Ascending aorta (tissue), 2 donors: ENCODE measurements at places on chromosomes 5 and 9. TPM values are rescaled to one million over a fixed set of nuclear protein-coding genes. Genes with fewer than 3 reads are reported as not detected.

DNA sequence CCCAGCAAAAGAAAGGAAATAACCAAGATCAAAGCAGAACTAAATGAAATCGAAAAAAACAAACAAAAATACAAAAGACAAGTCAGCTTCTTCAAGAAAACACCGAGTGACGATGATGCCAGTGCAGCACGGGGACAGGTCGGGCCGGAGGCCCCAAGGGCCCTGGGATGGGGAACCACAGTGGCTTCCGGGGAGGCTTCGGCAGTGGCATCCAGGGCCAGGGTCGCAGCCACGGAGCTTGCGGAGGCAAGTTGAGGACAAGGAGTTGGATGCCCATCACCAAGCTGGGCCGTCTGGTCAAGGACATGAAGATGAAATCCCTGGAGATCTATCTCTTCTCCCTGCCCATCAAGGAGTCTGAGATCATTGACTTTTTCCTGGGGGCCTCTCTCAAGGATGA, 53.2 kb upstream of the WDR41 start:
- H3K36me3 ChIP-seq = no peaks in the 10 kb centered on the region
- H3K27me3 ChIP-seq = no peaks in the 10 kb centered on the region
- H3K27ac ChIP-seq = no peak overlapping the region
- no peak overlapping the region for H3K4me3 ChIP-seq
- no peak for DNase-seq

- H3K4me1 ChIP-seq = no peaks in the 10 kb centered on the region
- no peaks in the 10 kb centered on the region for H3K36me3 ChIP-seq
- no peak overlapping the region for H3K27ac ChIP-seq
Observed at GRCh38 chr9:126893079-126893478, 21.5 kb upstream of the RALGPS1 start.

DNA sequence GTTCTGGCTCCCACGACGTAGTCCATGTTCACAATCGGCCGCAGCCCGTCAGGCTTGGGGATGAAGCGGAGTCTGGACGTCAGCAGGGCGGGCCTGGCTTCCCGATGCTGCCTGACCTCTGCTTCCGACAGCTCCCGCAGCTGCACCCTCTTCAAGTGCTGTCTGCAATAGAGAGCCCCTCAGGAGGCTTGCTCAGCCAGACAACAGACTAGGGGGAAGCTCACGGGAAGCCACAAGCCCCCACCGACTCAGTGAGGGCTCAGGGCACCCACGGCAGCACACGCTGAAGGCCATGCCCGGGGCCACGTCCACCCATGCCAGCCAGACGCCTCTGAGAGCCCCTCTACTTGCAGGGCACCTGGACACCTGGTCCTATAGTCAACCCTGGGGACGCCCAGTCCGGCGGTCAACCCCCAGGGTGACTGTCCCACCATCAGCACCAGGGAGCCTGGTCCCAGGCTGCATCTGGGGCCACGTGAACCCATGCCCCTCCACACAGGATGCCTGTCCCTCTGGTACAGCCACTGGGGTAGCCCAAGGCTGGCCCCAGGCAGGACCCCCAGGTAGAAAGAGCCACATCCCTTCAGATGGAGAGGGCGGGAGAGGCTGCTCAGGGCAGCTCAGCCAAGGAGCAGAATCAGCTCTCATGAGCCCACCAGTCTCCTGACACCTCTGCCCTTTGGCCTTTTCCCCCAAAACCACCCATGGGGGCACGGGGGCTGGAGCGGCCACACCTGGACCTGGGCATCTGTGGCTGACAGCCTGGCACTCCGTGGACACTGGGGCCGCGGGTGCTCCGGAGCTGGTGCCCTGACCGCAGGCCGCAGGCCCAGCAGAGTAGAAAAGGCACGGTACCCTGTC, 14.5 kb downstream of the TERT start:
- H3K4me1 ChIP-seq = no peaks in the 10 kb centered on the region
- H3K27ac ChIP-seq = no peak overlapping the region
- H3K36me3 ChIP-seq = no peaks in the 10 kb centered on the region
- H3K4me3 ChIP-seq = no peak overlapping the region

NSG2 gene
- not detected for total RNA-seq

SLC36A3 gene
- total RNA-seq = not detected

PCDHB13 gene
- total RNA-seq = 6.7 TPM
